MV-4-11 (cell line): ENCODE measurements at places on chromosomes 3 and 15.

DNA sequence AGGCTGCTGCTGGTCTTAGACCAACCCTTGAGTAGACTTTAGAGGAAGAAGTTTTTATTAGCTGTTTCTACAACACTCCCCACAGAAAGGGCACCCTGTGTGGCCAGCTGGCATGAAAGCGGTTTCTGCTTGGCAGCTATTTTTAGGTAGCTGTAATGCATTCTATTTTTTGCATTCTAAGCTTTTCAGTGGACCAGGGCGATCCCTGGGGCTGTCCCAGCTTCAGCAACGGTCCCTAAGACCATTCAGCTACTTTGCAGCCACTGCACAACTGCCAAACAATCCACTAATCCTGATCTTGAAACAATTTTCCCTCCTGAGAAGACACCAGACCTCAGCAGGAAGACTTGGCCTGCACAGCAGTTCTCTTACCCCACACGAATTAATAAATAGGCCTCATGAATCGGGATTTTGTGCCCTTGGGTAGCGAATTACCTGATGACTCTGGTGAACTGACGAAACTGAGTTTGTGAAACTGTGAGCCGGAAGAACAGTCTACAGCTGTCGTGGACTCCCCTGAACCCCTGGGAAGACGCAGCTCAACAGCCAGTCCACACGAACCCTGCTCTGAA, 14.6 kb upstream of the TFRC start:
- peak; percentile 97 for DNase-seq

- no peak for DNase-seq
Observed at GRCh38 chr15:25611603-25612002, 172.8 kb upstream of the UBE3A start.

DNA sequence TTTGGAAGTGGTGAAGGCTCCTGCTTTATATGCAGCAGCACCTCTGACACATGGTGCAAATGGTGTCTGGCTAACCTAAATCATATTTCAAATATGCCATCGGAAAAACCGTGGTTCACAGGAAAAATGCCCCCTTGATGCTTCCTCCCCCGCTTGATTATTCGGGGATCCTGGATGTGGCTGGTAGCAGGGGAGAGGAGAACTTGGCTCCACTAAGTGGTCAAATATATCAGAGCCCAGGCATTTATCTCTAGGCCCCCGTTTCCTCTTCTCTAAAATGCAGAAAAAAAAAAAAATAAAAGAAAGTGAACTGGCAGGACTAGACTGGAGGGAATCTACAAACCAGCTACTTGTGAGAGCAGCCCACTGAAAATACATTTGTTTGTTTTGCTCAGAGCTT, 18.2 kb upstream of the ATP2B2 start:
- no peak for DNase-seq

GRCh38 chr15:63042877-63043334, 359 bp downstream of the TPM1 start:
- DNase-seq, result no peak

- no peak for DNase-seq
Observed at GRCh38 chr3:28672406-28672805, 323.8 kb upstream of the AZI2 start.

- DNase-seq, result peak; percentile 62
Observed at GRCh38 chr3:9352917-9353752, 9.7 kb upstream of the THUMPD3 start.

DNA sequence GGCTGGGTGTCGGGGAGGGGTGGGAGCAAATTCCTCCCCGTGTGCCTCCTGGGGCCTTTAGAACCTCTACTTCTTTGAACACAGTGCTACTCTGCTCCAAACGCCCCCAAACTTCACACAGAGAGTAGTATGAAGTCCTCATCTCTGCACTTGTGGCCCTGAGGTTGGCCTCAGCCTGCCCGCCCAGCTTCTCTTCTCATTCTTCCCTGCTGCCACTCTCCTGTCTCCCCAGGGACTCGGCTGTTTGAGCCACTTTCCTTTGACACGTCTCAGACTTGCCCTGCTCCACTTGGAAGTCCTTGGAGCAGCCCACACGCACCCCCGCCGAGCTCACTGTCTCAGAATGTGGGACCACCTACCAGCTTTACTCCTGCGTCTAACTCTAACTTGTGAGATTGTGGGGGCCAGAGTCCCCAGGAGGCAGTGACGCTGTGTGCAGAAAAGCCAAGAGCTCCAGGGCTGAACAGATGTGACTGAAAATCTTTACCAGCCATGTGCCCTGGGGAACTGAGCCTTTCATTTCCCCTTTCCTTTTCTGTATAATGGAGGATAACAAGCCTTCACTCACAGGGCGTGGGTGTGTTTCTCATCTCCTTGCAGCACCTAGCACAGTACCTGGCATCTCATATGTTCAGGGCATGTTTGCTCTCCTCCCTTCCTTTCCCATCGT, 233.6 kb upstream of the CTDSPL start:
- DNase-seq, result peak; percentile 56

DNA sequence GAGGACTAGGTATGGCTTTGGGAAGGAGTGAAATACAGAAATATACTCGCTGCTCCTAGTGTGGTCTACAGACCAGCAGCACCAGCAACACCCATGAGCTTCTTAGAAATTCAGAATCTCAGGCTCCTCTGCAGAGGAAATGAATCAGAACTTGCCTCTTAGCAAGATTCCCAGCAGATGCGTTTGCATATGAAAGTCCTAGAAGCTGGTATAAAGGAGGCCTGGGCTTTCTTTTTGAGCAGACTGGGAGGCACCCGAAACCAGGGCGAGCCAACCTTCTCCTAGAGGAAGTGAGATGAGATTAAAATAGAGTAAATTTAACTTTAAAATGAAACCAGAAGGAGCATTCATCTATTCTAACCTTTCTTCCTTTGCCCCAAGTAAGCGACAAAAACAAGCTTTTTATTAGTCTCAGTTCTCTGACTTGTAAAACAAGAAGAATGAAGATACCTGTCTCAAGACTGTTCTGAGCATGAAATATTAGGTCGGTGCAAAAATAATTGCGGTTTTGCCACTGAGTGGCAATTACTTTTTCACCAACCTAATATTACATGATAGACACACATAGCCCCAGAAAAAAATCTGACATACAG, 140.0 kb downstream of the PDZRN3 start:
- DNase-seq, result peak; percentile 3

- no peak for DNase-seq
Observed at GRCh38 chr3:30749230-30749629, 142.8 kb downstream of the TGFBR2 start.

- DNase-seq, result no peak
Observed at GRCh38 chr3:134371542-134372324, 2.5 kb downstream of the AMOTL2 start.

- DNase-seq, result no peak
Observed at GRCh38 chr15:42595626-42596240, 20.3 kb downstream of the STARD9 start.

GRCh38 chr15:85718271-85718971, 76.3 kb downstream of the KLHL25 start:
- DNase-seq, result no peak

DNA sequence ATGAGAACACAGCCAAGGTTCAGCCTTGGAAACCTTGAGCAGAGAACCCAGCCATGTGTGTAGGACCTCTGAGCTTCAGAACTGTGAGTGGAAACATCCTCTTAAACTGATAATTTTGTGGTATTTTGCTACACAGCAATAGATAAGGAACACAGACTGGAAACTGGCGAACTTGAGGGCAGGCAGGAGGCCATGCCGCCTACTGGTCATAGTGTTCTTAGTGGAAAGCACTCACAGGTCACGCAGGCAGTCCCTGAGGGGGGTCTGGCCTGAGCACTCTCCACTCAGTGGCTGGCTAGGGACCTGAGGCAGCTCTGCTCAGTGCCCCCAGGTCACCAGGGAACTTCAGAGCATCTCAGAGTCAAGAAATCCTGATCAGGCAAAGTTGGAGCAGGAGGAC, 9.7 kb upstream of the XIRP1 start:
- no peak for DNase-seq

DNA sequence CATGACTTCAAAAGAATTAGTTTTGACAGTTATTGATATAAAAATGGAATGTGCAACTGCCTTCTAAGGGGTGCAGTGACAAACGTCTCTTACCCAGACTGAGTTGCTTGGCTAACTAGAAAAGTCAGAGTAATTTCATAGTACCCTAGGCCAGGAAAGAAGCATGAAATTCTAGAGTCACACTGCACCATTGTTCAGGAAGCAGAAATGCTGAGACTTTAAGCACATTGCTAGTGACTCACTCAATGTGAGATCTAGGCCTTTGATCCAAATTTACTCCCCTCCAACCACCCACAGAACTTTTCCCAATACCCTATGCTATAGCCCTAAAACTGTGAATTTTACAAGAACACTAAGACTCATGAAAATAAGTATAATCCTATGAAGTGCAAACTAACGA, 110.8 kb downstream of the DUT start:
- DNase-seq, result no peak

- DNase-seq, result no peak
Observed at GRCh38 chr15:47974724-47975123, 146.1 kb upstream of the SLC24A5 start.

GRCh38 chr3:11014253-11014652, 21.7 kb downstream of the SLC6A1 start:
- no peak for DNase-seq

- DNase-seq, result no peak
Observed at GRCh38 chr3:69288161-69288895, 97.6 kb downstream of the FRMD4B start.

DNA sequence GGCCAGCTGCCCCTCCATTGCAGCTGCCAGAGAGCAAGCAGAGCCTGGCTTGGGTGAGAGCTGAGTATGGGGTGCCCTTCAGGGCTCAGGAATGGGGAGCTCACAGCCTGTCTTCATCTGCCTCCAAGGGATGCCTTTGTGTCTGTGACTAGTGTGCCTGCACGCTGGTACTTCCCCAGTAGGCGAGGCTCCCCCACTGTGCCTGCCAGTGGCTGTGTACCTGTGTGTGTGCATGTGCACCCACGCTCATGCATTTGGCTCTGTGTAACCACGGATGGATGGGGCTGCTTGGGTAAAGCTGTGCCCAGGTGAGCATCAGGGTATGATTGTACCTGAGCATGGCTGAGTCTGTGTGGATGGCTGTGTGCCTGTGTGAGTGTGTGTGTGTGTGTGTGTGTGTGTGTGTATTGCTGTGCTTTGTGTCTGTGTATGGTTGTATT, 2.3 kb upstream of the GRM2 start:
- DNase-seq, result no peak

GRCh38 chr3:135246027-135246426, 451.0 kb downstream of the EPHB1 start:
- DNase-seq, result no peak

- no peak for DNase-seq
Observed at GRCh38 chr3:189304465-189305351, 132.9 kb downstream of the TPRG1 start.

- DNase-seq, result no peak
Observed at GRCh38 chr15:51403946-51404695, 62.7 kb downstream of the GLDN start.

- DNase-seq, result no peak
Observed at GRCh38 chr15:99493461-99493860, 72.3 kb upstream of the MEF2A start.

DNA sequence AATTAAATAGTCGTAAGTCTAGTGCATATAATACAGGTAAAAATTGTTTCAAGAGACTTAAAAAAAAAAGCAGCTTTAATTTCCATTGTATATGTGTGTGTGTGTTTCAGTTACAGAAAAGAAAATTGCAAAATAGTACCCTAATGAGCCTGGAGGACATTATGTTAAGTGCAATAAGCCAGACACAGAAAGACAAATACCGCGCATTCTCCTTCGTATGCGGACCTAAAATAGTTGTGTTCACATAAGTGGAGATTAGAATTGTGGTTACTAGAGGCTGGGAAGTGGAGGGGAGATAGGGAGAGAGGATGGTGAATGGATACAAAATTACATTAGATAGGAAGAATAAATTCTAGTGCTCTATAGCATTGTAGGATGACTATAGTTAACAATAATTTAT, 3.6 kb downstream of the MESD start:
- DNase-seq, result no peak

DNA sequence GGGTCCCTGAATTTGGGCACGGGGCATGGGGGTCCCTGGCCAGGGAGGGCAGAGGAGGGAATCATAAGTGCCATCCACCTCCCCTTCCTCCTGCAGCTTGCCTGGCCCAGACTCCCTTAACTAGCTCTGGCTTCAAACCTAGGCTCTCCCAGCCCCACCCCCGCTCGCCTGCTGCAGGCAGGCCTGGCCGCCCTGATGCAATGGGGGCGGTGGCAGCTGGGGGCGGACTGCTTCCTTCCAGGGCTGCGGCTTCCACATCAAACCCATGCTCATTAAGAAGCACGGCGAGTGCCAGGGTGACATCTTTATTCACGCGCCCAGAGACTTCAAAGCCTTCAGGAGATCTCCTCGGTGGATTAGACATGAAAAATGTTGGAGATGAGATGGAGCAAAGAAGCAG, 123.1 kb downstream of the TPRA1 start:
- peak; percentile 42 for DNase-seq

- DNase-seq, result no peak
Observed at GRCh38 chr15:76286271-76286879, 24.9 kb downstream of the ETFA start.

GRCh38 chr15:42483677-42484076, 7.3 kb downstream of the ZNF106 start:
- DNase-seq, result no peak

- no peak for DNase-seq
Observed at GRCh38 chr3:24069045-24069444, 124.0 kb downstream of the NR1D2 start.

DNA sequence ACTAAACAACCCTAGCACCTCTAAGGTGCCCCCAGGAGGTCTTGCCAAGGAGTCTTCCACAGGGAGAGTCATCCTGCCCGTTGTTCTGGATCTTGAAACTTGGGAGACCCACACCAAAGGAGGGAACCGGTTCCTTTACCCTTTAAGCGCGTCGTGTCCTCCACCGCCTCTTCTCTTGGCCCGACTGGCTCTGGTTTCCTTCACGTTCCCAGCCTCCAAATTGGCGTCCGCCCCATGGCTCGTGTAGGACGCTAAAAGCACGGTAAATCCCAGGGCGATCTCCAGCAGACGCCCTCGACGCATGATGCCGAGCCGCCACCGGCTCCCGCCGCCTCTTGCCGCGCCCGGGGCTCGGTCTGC, 1.1 kb downstream of the FBN1 start:
- no peak for DNase-seq

DNA sequence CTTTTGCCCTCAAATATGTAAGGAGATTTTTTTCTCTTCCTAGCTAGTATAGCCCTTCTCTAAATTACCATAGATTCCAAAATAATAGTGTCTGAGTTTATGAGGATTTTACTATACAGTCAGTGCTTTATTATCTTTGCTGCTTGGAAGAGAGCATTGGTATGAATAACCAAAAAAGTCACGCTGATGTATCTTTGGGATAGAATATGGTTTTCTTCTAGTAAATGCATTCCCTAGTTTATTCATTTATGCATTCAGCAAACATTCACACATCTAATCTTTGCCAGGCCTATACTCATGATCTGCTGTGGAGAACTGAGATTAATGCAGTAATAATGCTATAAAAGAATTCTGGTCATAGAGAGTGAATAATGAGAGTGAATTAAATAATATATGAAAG, 225.3 kb upstream of the GOLGA6L4 start:
- DNase-seq, result no peak

DNA sequence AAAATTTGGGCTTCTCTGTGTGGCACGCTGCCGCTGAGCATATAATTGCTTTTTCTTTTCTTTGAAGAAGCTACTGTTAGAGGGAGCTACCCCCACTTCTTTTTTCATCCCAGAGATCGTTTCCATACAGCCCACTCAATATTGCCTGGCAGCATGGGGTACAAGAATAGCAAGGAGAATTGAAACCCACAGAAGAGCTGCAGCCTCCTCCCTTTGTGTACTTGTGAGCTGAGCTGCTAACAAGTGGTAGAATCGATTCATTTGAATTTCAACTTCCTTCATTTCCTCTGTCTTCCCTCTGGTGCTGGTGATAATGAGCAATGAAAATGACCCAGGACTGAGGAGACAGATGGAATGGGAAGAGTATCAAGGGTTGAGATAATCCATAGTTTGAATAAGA, 64.9 kb downstream of the LRRC3B start:
- peak; percentile 81 for DNase-seq
